ENCODE measurements at places on chromosomes 2 and 18. TPM values are rescaled to one million over a fixed set of nuclear protein-coding genes. Genes with fewer than 3 reads are reported as not detected.

RGPD4 gene
- total RNA-seq, result not detected

PRSS56 gene
- not detected for total RNA-seq

FAP gene
- 0.42 TPM for total RNA-seq

DNA sequence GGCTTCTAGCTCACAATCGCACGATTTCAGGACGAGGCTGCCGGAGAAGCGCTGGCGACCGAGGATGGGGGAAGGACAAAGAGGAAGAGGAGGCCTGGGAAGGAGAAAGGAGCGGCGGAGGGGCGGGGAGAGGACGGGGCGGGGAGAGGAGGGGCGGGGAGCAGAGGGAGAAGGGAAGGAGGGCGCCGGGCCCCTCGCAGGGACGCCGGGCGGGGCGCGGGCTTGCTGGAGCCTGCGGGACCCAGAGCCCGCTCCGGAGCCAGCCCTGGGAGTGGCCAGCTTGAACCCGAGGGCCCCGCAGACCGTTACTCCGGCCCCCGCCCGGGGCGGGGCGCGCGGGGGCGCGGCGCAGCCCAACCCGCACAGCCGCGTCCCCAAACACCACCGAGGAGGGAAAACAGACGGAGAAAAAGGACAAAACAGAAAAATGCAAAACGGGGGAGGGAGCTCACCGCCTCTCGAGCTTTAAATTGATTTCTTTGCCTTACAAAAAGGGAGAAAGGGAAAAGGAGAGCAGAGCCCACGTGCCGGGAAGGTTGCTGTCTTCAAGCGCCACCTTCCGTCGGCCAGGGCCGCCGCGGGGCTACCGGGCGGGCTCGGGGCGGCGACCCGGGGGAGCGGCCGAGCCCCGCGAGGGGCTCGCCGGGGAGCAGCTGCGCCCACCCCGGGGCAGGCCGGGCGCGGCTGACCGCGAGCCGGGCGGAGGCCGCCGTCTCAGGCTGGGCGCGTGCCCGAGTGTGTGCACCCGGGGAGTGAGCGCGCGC is 781 bp upstream of the SOX11 start:
- H3K27me3 ChIP-seq, result peaks cover 4% of the 10 kb centered on the region
- no peak for DNase-seq
- no peak overlapping the region for H3K4me3 ChIP-seq
- peaks cover 26% of the 10 kb centered on the region for H3K4me1 ChIP-seq
- H3K36me3 ChIP-seq, result no peaks in the 10 kb centered on the region
- no peak overlapping the region for H3K27ac ChIP-seq

- H3K4me1 ChIP-seq, result peaks cover 23% of the 10 kb centered on the region
- H3K27ac ChIP-seq, result no peak overlapping the region
- no peaks in the 10 kb centered on the region for H3K27me3 ChIP-seq
- H3K36me3 ChIP-seq, result no peaks in the 10 kb centered on the region
- no peak overlapping the region for H3K4me3 ChIP-seq
- DNase-seq, result no peak
Observed at GRCh38 chr2:62741954-62742722, 36.6 kb downstream of the EHBP1 start.

DNA sequence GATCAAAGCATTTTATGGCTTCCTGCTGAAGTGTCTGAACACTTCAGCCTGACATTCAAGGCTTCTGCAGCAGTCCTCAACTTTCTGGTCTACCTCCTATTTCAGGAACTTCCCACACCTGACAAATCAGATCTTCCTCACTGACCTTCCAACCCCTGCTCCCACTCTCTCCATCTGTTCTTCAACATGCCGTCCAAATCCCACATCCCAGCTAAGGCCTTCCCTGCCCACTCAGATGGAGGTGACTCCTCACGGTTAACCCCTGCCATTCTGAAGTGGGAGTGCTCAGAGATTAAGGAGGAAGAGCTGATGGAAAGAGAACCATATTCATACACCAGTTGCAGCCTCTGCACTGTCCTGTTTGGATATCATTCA is 104.8 kb downstream of the POLR1A start:
- H3K27me3 ChIP-seq, result no peaks in the 10 kb centered on the region
- no peak for DNase-seq
- H3K4me3 ChIP-seq, result no peak overlapping the region
- H3K36me3 ChIP-seq, result no peaks in the 10 kb centered on the region
- H3K27ac ChIP-seq, result no peak overlapping the region
- no peaks in the 10 kb centered on the region for H3K4me1 ChIP-seq

DNA sequence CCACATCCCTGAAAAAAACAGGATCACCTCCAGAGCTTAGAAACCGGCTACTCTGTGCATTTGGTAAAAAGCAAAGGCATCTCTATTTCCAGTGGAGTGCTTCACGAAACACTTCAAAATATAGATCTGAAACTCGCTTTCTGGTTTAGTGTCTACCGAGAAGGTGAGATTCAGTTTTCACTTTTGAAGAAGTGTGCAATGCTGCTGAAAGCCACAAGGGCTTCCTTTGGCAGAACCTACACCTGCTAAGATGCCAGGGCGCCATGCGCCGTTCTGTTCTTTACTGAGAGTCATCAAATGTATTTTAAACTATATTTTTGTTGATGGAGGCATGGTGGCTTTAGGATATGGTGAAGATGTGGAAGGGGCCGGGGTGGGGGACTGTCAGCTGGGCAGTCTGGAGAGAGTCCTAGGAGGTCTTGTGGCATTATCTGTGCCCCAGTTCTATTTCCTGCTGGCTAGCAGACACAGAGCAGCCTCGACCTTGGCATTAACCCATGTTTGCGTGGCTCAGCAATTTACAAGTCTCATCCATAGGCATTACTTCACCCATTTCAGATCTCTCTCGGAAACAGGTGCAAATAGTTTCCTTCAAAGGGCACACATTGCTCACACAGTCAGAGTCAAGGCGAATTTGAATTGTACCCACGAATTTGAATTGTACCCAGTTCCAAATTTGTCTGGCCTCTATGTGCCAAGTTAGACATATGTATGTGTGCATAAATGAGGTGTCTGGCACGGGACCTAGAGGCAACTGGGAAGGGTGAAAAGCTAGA is 46.7 kb upstream of the KCNF1 start:
- no peak overlapping the region for H3K4me3 ChIP-seq
- no peak for DNase-seq
- no peaks in the 10 kb centered on the region for H3K27me3 ChIP-seq

DNA sequence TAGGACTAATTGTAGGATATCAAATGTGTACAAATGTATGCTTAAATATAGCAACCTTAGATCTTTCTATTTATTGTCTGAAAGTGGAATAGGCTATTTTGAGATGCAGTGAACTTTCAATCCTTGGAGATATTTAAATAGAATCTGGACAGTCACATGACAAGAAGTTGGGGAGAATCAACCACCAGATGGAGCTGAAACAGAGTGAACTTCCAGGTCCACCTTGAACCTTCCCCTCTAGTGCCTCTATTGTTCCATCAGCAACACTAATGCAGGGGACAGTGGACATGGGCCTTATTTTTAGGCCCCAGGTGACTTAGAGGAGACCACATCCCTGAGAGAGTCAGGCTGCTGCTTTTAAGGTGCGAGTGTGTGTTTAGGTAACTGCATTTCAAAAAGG is 37.0 kb upstream of the CRIM1 start:
- no peaks in the 10 kb centered on the region for H3K27me3 ChIP-seq
- H3K27ac ChIP-seq, result no peak overlapping the region
- DNase-seq, result no peak
- no peaks in the 10 kb centered on the region for H3K36me3 ChIP-seq
- H3K4me1 ChIP-seq, result no peaks in the 10 kb centered on the region

DNA sequence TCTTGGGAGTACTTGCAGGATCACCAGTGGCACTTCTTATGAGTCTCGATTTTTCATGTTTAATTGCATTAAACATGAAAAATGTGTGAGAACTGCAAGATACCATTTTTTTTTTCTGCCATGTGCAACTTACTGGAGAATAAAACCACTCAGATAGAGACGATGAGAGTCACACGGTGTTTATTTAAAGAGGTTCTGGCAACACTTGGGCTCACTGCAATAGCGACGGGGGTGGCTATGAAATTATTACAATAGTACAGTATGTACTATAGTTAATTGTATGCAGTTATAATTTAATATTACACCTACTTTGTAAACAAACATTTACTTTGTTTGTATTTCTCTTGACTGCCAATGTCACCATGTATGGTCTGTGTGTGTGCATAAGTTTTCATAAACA is 479.8 kb downstream of the NUP35 start:
- no peaks in the 10 kb centered on the region for H3K36me3 ChIP-seq
- no peak overlapping the region for H3K27ac ChIP-seq
- H3K4me3 ChIP-seq, result no peak overlapping the region
- no peak for DNase-seq
- no peaks in the 10 kb centered on the region for H3K4me1 ChIP-seq

DNA sequence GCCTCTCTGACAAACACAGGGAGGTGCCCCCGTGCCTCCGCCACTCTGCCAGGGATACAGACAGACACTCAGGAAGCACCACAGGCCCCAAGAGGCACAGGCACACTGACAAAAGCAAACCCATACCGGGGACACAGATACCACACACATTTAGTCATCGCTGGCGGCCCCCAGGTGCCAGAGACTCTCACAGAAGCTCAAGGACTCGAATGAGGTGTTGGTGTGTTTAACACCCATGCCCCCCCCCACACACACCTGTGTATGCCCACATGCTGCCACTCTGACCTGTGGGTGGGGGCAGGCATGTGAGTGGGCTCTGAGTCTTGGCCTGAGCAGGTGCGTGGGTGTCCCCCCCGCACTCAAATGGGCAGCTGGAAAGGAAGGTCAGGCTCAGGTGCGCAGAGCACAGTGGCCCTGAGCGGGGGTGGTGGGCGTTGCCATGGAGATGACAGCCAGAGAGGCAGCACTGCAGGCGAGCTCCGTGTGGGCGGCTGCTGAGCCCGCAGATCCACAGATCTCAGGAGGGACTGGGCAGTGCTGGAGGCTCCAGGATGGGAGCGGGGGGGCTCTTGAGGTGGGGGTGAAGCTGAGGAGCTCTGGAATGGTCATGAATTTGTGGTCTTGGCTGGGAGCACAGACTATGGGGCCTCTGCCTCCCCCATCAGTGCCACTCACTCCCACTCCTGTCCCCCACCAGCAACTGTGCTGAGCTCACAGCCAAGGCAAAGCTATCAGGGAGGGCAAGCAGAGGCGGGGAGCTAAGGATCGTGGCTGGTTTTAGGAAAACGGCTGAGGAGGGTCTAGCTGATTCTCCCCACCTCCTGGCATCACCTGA is 73.9 kb upstream of the TAF1B start:
- H3K27ac ChIP-seq, result no peak overlapping the region
- no peaks in the 10 kb centered on the region for H3K4me1 ChIP-seq
- no peaks in the 10 kb centered on the region for H3K27me3 ChIP-seq
- H3K4me3 ChIP-seq, result no peak overlapping the region
- DNase-seq, result no peak

DNA sequence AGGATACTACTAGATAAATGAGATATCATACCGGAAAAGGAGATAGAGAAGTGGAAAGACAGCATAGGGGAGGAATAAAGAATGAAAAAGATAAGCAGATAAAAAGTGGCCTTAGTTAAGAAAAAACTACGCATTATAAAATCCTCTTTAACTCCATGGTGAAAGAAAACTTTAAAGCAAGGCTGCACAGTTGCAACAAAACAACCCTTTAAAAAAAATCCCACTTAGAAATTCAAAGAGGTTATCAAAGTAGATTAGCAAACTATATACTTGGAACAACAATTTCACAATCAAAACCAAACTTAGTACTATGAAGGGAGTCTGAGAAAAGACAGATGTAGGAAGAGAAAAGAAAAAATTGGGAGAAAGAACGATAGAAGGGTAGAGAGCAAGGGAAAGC is 133.4 kb upstream of the OSR1 start:
- DNase-seq, result no peak
- no peak overlapping the region for H3K27ac ChIP-seq
- no peaks in the 10 kb centered on the region for H3K36me3 ChIP-seq
- no peaks in the 10 kb centered on the region for H3K27me3 ChIP-seq
- no peak overlapping the region for H3K4me3 ChIP-seq

GRCh38 chr2:231709636-231709980 is 1.3 kb downstream of the PTMA start:
- peak overlapping the region; percentile 96 for H3K4me3 ChIP-seq
- H3K27me3 ChIP-seq, result no peaks in the 10 kb centered on the region
- peak overlapping the region; percentile 99 for H3K27ac ChIP-seq
- H3K4me1 ChIP-seq, result peaks cover 39% of the 10 kb centered on the region

DNA sequence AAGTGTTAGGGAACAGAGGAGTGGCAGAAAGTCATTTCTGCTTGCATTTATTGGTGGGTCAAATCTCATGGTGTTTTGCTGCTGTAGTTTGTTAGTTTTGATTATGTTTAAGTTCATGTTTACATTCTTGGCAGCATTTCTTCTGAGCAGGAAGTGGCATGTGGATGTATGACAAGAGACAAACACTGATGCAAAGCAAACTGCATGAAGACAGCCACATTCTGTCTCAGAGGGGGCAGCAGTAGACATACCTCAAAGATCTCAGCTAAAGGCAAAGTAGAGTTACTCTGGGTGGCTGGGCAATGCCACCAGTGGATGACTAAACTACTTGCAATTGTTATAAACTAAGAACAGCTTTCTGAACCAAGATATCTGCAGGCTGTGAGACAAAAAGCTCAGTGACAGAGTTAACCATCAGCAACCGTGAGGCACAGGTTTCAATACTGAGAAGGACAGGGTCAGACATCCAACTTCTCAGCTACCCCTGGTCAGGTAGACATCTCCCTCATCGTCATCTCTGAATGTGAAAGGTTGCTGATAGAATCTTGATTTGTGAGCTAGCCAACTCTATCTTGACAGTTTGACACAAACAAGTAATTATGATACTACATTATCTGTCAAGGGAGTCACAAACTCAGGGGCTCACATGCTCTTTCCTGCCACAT is 16.4 kb downstream of the GALNT3 start:
- H3K27me3 ChIP-seq, result no peaks in the 10 kb centered on the region
- no peak overlapping the region for H3K27ac ChIP-seq

- DNase-seq, result no peak
- no peaks in the 10 kb centered on the region for H3K36me3 ChIP-seq
- no peak overlapping the region for H3K4me3 ChIP-seq
- H3K27ac ChIP-seq, result no peak overlapping the region
- H3K4me1 ChIP-seq, result no peaks in the 10 kb centered on the region
- H3K27me3 ChIP-seq, result no peaks in the 10 kb centered on the region
Observed at GRCh38 chr2:144607891-144608521, 88.1 kb upstream of the ZEB2 start.

GRCh38 chr2:186887107-186888090 is 38.4 kb upstream of the ZSWIM2 start:
- no peaks in the 10 kb centered on the region for H3K4me1 ChIP-seq
- no peaks in the 10 kb centered on the region for H3K27me3 ChIP-seq
- no peaks in the 10 kb centered on the region for H3K36me3 ChIP-seq
- no peak overlapping the region for H3K4me3 ChIP-seq
- no peak for DNase-seq
- H3K27ac ChIP-seq, result no peak overlapping the region

- no peaks in the 10 kb centered on the region for H3K36me3 ChIP-seq
- no peak overlapping the region for H3K27ac ChIP-seq
- no peak overlapping the region for H3K4me3 ChIP-seq
- H3K27me3 ChIP-seq, result no peaks in the 10 kb centered on the region
- no peak for DNase-seq
Observed at GRCh38 chr2:824524-824923, 126.1 kb upstream of the SNTG2 start.

- H3K36me3 ChIP-seq, result no peaks in the 10 kb centered on the region
- peaks cover 10% of the 10 kb centered on the region for H3K4me1 ChIP-seq
Observed at GRCh38 chr2:126657636-126658318, 1.8 kb downstream of the GYPC start.

LAMA1 gene
- 0.51 TPM for total RNA-seq
